T-cell (primary cell): ENCODE measurements at places on chromosomes 11 and 22. TPM values are rescaled to one million over a fixed set of nuclear protein-coding genes. Genes with fewer than 3 reads are reported as not detected.

- H3K36me3 ChIP-seq, result no peaks in the 10 kb centered on the region
- peaks cover 10% of the 10 kb centered on the region for H3K4me1 ChIP-seq
- peaks cover 26% of the 10 kb centered on the region for H3K27me3 ChIP-seq
Measured at GRCh38 chr22:41367039-41367679, 14.6 kb upstream of the TEF start.

DNA sequence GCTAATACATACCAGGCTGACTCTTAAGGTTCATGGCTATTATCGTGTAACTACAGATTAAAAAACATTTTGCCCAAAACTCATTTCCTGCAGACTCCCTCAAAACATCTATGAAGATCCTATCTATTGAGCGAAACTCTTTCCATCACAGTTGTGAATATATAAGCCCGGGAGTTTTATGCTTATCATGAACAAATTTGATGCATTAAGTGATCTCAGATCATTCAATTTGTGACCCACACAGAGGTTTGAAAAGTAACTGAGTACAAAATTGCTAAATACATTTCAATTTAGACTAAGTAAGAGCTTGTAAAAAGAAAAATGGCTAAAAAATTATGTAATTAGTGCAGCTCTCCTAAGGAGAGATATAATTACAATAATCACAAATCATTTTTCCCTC, 1228.8 kb upstream of the TENM4 start:
- no peak for DNase-seq
- no peaks in the 10 kb centered on the region for H3K4me1 ChIP-seq
- H3K4me3 ChIP-seq, result no peak overlapping the region
- no peaks in the 10 kb centered on the region for H3K27me3 ChIP-seq
- H3K36me3 ChIP-seq, result no peaks in the 10 kb centered on the region

Gene GAL
- total RNA-seq, result 0.35 TPM

- no peak overlapping the region for H3K27ac ChIP-seq
- no peak overlapping the region for H3K4me3 ChIP-seq
- no peaks in the 10 kb centered on the region for H3K4me1 ChIP-seq
- no peak for DNase-seq
- no peaks in the 10 kb centered on the region for H3K27me3 ChIP-seq
Measured at GRCh38 chr22:32564170-32565001, 89.8 kb downstream of the FBXO7 start.

Gene VPREB3
- total RNA-seq, result 1.7 TPM

DNA sequence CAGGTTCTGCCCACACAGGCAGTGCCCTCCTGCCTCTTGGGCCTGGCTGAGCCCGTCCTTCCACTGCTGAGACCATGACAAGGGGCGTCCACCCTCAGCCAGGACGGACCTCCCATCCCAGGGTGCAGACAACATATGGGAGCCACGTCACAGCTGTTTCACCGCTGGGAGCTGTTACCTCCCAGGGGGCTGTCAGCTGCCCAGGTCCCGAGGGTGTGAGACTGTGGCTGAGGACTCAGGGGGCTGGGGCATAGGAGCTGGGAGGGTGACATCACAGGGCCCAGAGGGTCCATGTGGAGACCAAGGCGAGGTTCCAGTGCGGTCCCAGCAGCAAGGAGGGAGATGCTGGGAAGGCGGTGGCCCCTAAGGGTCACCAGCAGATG, 17.9 kb upstream of the CTSD start:
- H3K27me3 ChIP-seq, result no peaks in the 10 kb centered on the region
- H3K36me3 ChIP-seq, result no peaks in the 10 kb centered on the region
- no peak overlapping the region for H3K4me3 ChIP-seq
- no peak for DNase-seq
- H3K4me1 ChIP-seq, result no peaks in the 10 kb centered on the region

- no peak within 1 kb of the TSS for H3K4me3 ChIP-seq
- peaks cover 9% of the 10 kb centered on the region for H3K27me3 ChIP-seq
- H3K36me3 ChIP-seq, result no peaks in the 10 kb centered on the region
- peaks cover 17% of the 10 kb centered on the region for H3K4me1 ChIP-seq
- DNase-seq, result peak; percentile 13
Measured at GRCh38 chr11:86800076-86800959, at the start of gene PRSS23. Gene PRSS23, plus strand, starts transcription at chr11:86800542. Its CDS starts 7,102 bp downstream, at chr11:86807644.

DNA sequence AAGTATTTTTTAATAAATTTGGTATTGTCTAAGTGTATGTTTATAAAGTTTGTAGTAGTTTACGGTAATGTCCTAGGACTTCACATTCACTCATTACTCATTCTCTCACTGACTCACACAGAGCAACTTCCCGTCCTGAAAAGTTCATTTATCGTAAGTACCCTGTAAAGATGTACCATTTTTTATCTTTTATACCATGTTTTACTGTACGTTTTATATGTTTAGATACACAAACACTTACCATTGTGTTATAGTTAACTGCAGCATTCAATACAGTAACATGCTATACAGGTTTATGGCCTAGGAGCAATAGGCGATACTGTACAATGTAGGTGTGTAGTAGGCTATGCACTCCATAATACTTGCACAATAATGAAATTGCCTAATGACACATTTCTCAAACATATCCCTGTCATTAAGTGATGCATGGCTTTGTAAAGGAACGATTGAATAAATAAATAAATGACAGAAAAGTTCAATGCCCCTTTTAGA, 12.5 kb upstream of the CARD18 start:
- H3K4me3 ChIP-seq, result no peak overlapping the region
- no peaks in the 10 kb centered on the region for H3K27me3 ChIP-seq
- no peaks in the 10 kb centered on the region for H3K36me3 ChIP-seq

Gene DEUP1
- total RNA-seq, result not detected

GRCh38 chr11:35935390-35935789, 8.5 kb upstream of the LDLRAD3 start:
- H3K27ac ChIP-seq, result no peak overlapping the region
- no peaks in the 10 kb centered on the region for H3K27me3 ChIP-seq
- no peaks in the 10 kb centered on the region for H3K36me3 ChIP-seq
- no peak overlapping the region for H3K4me3 ChIP-seq
- no peak for DNase-seq

DNA sequence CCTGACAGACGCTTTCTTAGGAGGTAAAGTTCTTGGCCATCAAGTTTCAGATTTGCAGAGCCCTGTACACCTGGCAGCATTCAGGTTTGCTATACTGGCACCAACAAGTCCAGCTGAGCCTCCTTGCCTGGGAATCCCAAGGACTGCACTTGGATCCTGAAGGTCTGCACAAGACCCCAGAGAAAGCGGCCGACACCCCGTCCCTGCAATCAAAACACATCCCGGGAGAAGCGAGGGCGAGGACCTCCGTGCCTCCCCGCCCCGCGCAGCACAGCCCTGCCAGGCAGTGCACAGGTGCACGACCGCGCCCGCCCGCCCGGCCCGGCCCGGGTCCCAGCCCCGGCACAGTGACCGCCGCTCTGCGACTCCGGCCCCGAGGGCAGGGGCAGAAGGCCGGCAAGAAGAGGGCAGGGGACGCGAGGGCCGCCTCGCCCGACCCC, 559 bp downstream of the MRTFA start:
- H3K27ac ChIP-seq, result no peak overlapping the region
- H3K4me3 ChIP-seq, result peak overlapping the region; percentile 74
- H3K4me1 ChIP-seq, result peaks cover 22% of the 10 kb centered on the region
- H3K36me3 ChIP-seq, result no peaks in the 10 kb centered on the region
- peak; percentile 28 for DNase-seq

DNA sequence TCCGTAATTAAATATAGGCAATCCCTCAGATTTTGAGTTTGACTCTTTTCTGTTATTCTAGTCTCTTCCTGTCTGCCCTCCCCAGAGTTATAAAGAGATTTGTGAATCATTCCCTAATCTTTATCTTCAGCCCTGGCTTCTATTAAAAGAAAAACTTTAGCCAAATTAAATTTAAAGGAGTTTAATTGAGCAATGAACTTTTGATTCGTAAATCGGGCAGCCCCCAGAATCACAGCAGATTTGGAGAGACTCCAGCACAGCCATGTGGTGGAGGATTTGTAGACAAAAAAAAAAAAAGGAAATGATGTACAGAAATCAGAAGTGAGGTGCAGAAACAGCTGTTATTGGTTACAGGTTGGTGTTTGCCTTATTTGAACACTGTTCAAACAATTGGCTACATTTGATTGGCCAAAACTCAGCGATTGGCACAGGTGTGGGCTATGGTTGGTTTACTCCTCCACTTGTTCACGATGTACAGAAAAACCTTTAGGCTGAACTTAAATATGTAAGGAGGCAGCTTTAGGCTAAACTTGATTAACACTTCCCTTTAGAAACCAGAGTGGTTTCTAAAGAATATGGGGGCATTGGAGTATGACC, 2.3 kb upstream of the ALKBH8 start:
- H3K27me3 ChIP-seq, result no peaks in the 10 kb centered on the region
- DNase-seq, result no peak
- no peaks in the 10 kb centered on the region for H3K36me3 ChIP-seq
- peaks cover 11% of the 10 kb centered on the region for H3K4me1 ChIP-seq
- H3K4me3 ChIP-seq, result no peak overlapping the region
- no peak overlapping the region for H3K27ac ChIP-seq
